NCI-H2171 (cell line): ENCODE measurements at places on chromosomes 12 and 14.
A peak's percentile ranks its signal among the peaks of the same experiment; 100 is the strongest.

- DNase-seq: no peak
Measured at GRCh38 chr14:80930836-80931389, 10.6 kb downstream of the CEP128 start.

GRCh38 chr12:116861320-116861719 is 19.9 kb downstream of the HRK start:
- DNase-seq: no peak

GRCh38 chr12:53983950-53984572 is 885 bp upstream of the HOXC10 start:
- DNase-seq: no peak

DNA sequence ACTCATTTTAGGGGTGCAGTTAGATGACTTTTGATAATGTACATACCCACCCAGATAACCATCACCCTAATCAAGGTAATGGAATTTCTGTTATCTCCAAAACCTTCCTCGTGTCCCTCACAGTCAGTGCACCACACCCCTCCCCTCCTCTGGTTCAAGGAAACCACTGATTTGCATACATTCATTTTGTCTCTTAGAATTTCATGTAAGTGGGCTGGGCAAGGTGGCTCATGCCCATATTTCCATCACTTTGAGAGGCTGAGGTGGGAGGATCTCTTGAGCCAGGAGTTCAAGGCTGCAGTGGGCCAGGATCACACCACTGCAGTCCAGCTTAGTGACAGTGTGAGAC is 15.7 kb downstream of the ADIPOR2 start:
- no peak for DNase-seq

- no peak for DNase-seq
Measured at GRCh38 chr14:100674428-100674827, 52.3 kb upstream of the DLK1 start.

- DNase-seq: no peak
Measured at GRCh38 chr12:25959071-25959961, 834 bp downstream of the RASSF8 start.

- no peak for DNase-seq
Measured at GRCh38 chr12:57268264-57268663, 17.3 kb upstream of the STAC3 start.

- no peak for DNase-seq
Measured at GRCh38 chr12:107277855-107278254, 184.5 kb upstream of the CRY1 start.

DNA sequence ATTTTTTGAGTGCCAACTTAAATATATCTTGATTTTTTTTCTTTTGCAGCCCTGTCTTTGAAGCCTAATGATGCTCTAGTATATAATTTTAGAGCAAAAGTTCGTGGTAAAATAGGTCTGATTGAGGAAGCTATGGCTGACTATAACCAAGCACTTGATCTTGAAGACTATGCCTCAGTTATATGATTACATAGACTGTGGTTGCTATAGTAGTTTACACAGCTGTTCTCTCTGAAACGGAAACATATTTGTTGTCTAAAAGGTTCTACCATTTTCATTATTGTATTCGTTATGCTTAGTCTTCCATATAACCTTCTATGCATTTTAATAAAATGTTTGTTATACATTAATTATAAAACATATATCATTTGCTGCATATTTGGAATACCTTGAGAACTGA is 246.7 kb downstream of the TTC6 start:
- DNase-seq: no peak

- peak; percentile 2 for DNase-seq
Measured at GRCh38 chr14:70448633-70449340, 3.2 kb upstream of the ADAM21 start.

DNA sequence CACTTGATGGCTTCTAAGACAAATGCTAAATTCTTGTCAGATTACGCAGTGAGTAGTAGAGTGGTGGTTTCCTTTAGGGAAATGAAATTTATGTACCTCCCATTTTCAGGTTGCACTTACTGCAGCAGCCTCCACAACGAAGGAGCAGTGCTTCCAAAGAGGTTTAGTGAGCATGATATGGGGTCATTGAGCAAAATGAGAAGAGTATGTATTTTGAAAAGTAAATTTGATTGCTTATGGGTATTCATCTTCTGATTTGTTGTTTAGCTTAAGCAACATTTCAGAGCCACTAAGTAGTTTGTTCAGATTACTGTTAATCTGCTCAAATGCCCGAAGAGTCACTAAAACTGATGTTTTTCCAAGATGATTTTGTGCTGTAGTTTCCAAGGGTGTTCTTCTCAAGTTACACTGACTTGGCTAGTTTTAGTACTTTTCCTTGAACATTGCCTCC is 493.6 kb downstream of the PCNX1 start:
- no peak for DNase-seq

DNA sequence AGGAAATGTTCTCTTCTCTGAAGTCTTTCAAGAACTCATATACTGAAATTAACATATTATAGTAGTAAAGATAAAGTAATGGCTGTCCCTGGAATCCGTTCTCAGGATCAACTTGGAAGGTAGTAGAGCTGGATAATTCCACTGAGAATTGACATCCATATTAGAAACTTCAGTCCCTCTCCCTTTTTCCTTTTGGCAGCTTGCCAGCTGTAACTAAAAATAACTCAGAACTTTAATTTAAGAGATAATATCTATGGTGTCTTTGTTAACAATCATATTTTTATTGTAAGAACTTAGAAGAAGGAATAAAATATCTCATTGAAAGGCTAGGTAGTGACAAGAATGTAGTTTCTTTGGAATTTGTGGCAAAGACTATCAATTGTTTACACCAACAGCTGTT is 61.4 kb upstream of the PLEKHA5 start:
- no peak for DNase-seq

GRCh38 chr14:51370758-51371386 is 130.8 kb downstream of the TMX1 start:
- DNase-seq: no peak

GRCh38 chr12:76242813-76243550 is 105.2 kb downstream of the BBS10 start:
- no peak for DNase-seq

- DNase-seq: no peak
Measured at GRCh38 chr12:9869307-9870161, at the start of gene CLEC2B. CLEC2B (minus strand) TSS chr12:9869354.

GRCh38 chr14:72629534-72629933 is 264.4 kb downstream of the DPF3 start:
- DNase-seq: no peak

- no peak for DNase-seq
Measured at GRCh38 chr12:130139567-130140421, 22.5 kb upstream of the FZD10 start.

GRCh38 chr12:125272383-125272933 is 207.2 kb downstream of the AACS start:
- DNase-seq: no peak

GRCh38 chr12:45727980-45728629 is 1.4 kb upstream of the ARID2 start:
- DNase-seq: no peak

- DNase-seq: peak; percentile 14
Measured at GRCh38 chr12:77131977-77132490, 66.7 kb upstream of the E2F7 start.

DNA sequence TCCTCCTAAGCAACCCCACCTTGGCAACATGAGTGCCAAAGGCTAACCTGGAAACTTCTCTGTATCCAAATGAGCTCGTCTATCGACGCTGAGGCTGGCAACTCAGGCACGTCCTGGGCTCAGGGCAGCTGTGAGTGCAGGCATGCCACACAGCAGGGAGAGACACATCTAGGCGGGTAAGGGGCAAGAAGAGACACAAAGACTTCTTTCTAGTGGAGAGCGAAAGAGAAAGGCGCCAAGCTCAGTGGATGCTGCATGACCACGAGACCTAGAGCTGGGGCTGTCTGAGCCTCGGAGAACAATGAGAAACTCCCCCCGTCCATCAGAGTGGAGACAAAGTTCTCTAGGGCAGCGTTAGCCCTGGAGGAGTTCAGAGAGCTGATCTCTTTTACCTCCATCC is 170.4 kb downstream of the CALM1 start:
- no peak for DNase-seq

DNA sequence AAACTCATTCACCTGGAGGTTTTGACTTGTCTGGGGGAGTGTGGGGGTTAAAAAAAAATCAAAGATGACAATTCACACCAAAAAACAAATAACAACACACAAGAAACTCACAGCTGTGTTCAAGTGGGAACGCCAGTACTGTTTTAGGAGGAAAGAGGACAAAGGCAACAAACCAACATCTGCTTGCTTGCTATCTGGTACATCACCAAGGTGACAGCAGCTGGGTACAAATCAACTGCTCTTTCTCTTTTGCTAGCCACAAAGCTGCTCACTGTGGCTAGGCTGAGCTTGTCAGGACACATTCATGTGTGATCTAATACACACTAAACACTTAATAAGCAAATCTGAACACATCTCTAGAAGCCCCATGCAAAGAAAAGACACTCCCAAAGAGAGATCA is 128.0 kb upstream of the RAP1B start:
- no peak for DNase-seq

DNA sequence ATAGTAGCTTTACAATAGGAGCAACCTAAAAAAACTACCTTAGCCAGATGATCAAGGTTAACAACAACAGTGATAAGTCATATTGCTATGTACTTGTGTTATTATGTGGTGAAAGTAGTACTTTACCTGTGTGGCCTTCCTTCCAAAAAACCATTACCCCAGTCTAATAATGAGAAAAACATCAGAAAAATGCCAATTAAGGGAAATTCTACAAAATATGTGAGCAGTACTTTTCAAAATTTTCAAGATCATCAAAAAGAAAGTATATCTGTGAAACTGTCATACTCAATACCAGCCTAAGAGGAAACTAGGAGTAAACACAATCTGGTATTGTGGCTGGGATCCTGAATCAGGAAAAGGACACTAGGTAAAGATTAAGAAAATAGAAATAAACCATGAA is 165.3 kb upstream of the PKP2 start:
- no peak for DNase-seq

GRCh38 chr14:56759633-56760032 is 50.6 kb downstream of the OTX2 start:
- DNase-seq: no peak

- DNase-seq: no peak
Measured at GRCh38 chr12:4707306-4707705, 12.9 kb upstream of the GALNT8 start.

GRCh38 chr12:92162079-92162478 is 16.4 kb upstream of the BTG1 start:
- no peak for DNase-seq

GRCh38 chr12:74530676-74531075 is 7.0 kb upstream of the ATXN7L3B start:
- DNase-seq: no peak

DNA sequence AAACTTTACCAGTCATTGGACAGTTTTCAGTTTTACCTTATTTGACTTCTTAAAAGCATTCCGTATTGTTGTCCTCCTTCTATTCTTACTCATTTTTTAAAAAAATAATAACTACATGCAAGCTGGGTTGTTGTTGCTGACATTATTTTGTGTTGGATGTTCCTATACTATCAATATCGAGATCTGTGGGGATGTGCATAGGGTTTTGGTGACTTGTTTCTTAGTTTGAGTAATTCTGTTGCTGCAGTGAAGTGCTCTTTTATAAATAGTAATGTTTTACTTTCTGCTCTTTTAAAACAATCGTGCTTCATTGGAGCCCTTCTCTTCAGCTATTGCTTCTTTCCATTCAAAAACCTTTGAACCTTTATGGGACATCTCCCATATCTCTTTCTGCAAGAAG is 79.4 kb downstream of the METTL25 start:
- no peak for DNase-seq

DNA sequence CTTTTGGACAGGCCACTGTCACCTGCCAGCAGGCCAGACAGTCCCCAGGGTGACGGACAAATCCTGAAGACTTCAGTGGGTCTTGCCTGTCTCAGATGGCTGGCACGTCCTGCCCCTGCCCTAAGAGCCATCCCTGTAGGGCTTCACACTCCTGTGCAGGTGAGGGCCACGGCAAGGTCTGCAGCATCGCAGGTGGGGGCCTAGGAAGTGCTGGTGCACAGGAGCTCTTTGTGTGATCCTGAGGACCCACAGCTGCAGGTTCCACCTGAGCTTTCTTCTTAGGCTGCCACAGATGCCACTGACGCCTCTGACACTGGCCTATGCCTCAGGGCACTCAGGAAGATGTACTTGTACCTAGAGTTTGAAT is 108.5 kb upstream of the FKBP4 start:
- DNase-seq: no peak

DNA sequence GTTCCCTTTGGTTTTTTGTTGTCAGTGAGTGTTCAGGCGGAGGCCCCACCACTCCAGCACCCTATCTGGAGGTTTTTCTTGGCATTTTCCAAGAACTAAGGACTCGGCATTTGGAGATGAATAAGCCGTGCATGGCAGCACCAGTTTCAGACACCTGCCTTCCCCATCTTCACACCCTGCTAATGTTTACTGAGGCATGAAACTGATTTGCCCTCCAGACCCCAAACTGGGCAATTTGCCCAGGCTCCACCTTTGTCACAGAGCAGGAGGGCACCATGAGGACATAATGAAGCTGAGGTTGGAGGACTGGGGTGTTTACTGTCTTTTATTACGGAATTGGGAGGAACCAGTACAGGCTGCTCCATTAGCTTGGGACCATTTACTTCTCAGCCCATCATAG is 113.4 kb downstream of the LGMN start:
- DNase-seq: peak; percentile 60

GRCh38 chr14:76936483-76936882 is 92.0 kb downstream of the IRF2BPL start:
- no peak for DNase-seq

DNA sequence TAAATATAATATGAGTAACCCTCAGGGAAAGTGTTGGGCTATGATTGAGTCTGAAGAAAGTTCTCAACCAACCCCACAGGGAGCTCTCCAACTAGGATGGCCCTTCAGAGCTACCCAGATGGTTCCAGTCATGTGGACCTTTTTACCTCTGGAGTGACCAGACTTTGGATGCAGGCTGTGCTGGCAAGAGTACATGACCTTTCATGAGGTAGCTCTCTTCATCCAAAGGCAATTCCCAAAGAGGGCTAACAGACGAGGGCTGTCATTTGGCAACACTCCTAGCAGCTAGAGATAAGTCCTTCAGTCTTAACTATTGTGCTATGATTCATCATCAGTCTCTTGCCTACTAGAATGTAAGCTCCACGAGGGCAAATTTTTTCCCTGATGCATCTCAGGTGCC is 75.4 kb downstream of the DUSP6 start:
- DNase-seq: no peak

GRCh38 chr14:59566725-59567124 is 9.9 kb downstream of the CCDC175 start:
- peak; percentile 87 for DNase-seq
